ENCODE measurements at places on chromosomes 2 and 18.

DNA sequence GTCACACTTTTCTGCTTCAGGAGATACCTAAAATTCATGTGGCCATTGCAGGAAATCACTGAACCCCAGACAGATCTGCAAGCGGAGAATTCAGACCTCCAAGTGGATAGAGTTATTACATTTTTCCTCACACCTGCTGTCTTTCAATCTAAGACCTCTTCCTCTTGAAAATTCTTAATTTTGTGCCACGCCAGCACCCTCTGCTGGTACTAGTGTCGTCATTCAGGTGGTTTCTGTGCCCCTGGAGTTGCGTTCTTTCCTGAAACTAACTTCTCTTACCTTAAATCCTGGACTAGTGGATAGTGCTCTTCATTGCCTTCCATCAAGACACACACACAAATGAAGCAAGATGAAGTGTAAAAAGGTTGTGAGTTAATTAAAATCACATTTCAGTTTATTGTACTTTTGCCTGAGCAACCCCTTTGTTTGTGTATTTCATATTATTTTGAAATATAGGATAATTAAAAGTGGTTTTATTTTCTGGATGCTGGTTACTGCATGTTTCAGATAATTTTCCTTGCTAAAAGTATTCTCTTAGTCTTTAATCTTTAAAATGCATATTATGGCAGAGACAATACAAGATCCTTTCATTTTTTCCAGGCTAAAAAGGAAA lies 1.6 kb upstream of the DNER start:
- peak; percentile 32 for DNase-seq

GRCh38 chr2:166333801-166334200 lies 41.9 kb downstream of the SCN9A start:
- DNase-seq = no peak

DNA sequence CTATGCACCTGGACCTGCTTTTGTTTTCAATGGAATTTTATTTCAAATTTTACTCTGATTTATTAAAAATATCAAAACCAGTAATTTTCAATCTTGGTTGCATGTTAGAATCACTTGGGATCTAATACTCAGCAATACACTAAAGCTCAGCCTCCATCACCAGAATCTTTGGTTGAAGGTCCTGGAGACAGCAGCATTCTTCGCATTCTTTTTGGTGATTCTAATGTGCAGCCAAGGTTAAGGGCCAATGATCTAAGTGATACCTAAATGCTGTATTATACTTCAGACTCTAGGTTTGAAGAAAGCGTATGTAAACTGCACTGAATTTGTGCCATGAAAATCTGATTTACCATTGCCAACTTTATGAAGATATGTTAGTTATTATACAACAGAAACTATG lies 493.1 kb downstream of the XIRP2 start:
- DNase-seq = no peak

DNA sequence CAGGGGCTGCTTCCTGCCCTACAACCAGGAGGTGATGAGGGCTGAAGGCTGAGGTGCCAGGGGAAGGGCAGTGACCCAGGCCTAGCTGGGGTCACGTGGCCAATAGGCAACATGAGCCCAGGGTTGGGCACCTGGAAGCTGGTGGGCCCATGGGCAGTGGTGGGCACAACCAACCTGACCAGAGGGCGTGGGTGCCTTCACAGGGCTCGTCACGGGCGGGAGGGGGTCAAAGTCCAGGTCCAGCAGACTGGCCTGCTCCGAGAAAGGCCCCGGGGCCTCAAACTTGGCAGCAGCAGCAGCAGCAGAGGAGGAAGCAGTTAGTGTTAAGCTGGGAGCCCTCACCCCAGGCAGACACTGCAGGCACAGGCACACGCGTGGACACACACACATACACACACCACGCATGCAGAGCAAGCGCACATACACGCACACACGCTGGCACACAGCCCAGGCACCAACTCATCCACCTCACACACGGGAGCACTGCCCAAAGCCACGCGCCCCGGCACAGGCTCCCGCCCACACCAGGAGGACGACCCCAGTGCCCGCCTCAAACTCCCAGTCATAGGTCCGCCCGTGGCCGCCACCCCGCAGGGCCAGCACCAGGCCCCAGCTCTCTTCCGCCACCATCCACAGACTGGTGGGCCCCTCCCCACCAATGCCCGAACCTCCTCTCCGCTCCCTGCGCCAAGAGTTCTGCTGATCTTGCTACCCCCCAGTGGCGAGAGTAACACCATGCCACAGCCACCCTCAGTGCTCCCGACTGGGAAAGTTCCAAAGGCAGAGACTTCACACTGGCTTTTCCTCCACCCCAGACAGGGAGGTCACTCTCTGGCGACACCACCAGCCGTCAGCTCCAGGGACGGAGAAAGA lies 53.0 kb downstream of the BIN1 start:
- DNase-seq = no peak

DNA sequence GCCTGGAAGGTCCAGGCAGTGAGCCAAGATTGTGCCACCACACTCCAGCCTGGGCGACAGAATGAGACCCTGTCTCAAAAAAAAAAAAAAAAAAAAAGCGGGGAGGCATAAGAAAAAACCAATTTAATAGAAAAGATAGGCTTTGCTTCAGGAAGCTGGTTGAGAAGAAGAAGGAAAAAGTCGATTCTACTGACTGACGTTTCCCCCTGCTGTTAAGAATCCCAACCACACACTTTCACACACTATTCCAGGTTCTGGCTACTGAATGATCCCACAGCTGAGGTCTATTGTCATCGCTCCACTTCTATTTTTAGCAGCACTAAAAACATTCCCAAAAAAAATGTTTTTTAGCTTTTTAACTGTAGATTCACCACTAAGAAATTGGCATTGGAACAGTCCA lies 6.7 kb upstream of the CHCHD5 start:
- DNase-seq = no peak

GRCh38 chr2:223846515-223846914 lies 9.1 kb upstream of the AP1S3 start:
- DNase-seq = no peak

DNA sequence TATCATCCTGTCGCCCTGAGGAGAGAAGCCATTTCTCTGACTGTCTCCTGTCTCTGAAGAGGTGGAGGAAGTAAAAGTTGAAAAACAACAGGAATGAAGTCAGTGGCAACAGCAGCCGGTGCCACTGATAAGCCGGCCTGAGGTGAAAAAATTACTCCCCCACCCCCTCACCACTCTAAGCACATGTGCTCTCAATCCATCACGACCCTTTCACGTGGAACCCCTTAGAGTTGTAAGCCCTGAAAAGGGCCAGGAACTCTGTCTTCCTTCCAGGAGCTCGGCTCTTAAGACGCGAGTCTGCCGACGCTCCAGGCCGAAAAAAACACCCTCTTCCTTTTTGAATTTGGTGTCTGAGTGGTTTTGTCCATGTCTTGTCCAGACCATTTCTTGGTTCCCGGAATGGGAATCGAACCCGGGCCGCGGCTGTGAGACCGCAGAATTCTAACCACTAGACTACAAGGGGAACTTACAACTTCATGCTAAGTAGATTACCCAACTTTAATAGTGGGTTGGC lies 40.7 kb upstream of the TRIM43 start:
- no peak for DNase-seq

- no peak for DNase-seq
These were observed 218.9 kb upstream of the COPS8 start for GRCh38 chr2:236866542-236867340.

- no peak for DNase-seq
These were observed 231.8 kb upstream of the SPOPL start for GRCh38 chr2:138269765-138270164.

DNA sequence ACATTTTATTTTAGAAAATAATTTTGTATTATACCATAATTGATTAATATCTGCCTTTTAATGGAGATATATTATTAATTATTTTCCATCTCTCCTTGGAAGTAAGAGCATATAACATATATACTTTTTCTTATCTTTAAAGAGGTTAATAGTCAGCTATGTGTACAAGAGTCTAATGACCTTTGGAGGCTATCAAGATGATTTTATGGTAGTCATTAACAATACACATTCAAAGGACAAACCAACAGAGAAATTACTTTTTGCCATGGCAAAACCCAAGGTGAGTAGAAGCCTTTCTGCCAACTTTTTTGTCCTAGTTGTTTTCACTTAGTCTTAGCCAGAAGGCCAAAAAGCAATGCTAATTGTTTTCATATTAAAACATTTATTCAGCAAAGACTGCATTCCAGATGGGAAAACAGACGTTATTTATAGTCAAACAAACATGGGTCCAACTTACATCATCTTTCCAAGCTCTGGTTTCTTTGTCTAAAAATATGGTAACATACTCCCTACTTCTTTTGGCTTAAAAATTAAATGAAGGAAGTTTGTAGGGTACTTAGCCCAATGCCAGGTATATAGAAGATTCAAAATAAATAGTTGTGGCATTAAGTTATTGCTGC lies 9.6 kb upstream of the DYNC2LI1 start:
- DNase-seq = no peak

- DNase-seq = no peak
These were observed 215.0 kb upstream of the SP5 start for GRCh38 chr2:170500104-170500503.

DNA sequence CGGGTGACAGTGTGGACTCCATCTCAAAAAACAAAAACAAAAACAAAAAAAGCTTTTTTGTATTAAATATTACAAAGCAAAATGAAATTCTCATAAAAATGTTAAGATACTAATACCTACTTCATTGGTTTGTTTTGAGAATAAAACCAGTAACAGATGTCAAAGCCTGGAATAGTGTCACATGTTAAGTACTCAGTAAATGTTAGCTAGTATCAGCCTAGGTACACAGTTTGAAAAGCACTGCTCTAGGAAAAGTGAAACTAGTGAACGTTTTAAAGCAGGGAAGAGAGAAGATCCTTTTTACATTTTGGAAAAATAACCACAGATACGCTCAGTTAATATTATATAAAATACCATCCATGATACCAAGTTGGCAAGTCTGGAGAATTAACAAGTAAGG lies 37.1 kb upstream of the ADAM17 start:
- DNase-seq = no peak

GRCh38 chr2:238487134-238487533 lies 60.4 kb downstream of the ASB1 start:
- no peak for DNase-seq

GRCh38 chr18:5066380-5066977 lies 130.6 kb downstream of the AKAIN1 start:
- no peak for DNase-seq

- DNase-seq = no peak
These were observed 112.8 kb upstream of the MAP4K3 start for GRCh38 chr2:39549718-39550464.

DNA sequence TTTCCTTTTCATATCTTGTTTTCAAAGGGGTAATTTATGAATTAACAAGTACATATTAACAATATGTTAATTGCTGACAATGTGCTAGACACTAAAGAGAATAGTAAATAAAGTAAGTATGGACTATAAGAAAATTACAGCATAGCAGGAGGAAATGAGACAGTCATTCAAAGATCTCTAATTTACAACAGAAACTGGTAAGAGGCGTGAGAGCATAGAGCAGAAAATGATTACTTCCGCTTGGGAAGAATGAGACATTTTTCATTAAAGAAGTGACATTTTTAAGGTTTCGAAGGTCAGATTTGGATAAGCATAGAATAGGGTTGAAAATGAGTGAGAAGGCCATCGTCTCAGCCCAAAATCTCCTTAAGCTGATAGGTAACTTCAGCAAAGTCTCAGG lies 184.4 kb upstream of the SESTD1 start:
- no peak for DNase-seq

GRCh38 chr2:229835596-229836283 lies 86.1 kb downstream of the TRIP12 start:
- no peak for DNase-seq

- peak; percentile 27 for DNase-seq
These were observed 308.4 kb upstream of the MYT1L start for GRCh38 chr2:2639251-2640139.

GRCh38 chr2:60551240-60552077 lies 2.0 kb downstream of the BCL11A start:
- peak; percentile 75 for DNase-seq

- no peak for DNase-seq
These were observed 170.1 kb downstream of the FHOD3 start for GRCh38 chr18:36467614-36468013.

GRCh38 chr2:200702044-200702443 lies 109.7 kb upstream of the BZW1 start:
- DNase-seq = no peak

Measured in thymus (tissue), 14 donors.